GM10248 (cell line): ENCODE measurements at places on chromosomes 6 and 20.

DNA sequence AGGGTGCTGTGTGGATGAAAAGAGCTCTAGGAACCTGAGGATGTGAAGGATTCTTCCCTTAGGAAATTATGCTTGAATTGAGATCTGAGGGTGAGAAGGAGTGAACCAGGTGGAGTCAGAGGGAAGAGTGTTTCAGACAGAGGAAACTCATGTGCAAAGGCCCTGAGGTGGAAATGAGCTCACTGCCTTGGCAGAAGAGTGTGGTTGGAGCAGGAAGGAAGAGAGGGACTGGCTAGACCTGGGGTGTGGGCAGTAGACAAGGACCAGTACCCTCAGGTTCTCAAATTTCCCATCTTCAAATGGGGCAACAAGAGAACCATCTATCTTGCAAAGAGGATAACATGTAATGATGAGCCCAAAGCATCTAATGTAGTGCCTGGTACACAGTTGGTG lies 24.0 kb upstream of the GTSF1L start:
- DNase-seq: no peak

GRCh38 chr6:149028767-149029405 lies 282.1 kb downstream of the UST start:
- peak; percentile 59 for DNase-seq

- DNase-seq: no peak
Measured at GRCh38 chr20:41696428-41696827, 78.3 kb upstream of the CHD6 start.

DNA sequence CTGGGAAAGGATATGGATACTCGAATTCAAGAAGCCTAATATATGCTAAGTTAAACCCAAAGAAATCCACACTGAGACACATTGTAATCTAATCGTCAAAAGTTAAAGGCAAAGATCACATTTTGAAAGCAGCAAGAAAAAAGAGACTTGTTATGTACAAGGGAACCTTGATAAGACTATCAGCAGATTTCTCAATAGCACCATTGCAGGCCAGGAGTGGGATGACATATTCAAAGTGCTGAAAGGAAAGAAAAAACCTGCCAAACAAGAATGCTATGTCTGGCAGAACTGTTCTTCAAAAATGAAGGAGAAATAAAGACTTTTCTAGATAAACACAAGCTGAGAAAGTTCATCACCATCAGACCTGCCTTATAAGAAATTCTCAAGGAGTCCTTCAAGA lies 75.2 kb downstream of the COL21A1 start:
- no peak for DNase-seq

- DNase-seq: no peak
Measured at GRCh38 chr6:31763619-31763940, 1.1 kb downstream of the SAPCD1 start.

- DNase-seq: no peak
Measured at GRCh38 chr6:143346004-143346403, 104.5 kb downstream of the ADAT2 start.

- DNase-seq: no peak
Measured at GRCh38 chr20:37573626-37574198, 46.0 kb upstream of the BLCAP start.

DNA sequence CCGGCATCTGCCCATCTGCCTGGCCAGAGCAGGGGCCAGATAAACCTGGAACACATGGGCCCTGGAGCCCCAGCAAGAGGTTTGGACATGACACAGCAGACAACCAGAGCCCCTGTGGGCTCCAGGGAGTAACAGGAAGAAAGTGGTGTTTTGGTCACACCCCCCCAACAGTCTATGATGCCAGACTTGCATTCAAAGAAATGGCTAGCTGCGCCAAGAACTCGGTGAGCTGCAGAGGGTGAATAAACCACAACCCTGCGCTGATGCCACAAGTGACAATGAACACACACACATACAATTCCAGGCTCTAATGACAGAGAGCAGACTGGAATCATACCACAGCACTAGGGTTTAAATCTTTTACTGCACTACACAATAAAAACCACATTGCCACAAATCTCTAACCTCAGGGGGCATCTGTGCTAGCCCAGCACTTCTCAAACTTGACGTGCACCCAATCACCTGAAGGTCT lies 34.0 kb downstream of the TRERF1 start:
- no peak for DNase-seq

DNA sequence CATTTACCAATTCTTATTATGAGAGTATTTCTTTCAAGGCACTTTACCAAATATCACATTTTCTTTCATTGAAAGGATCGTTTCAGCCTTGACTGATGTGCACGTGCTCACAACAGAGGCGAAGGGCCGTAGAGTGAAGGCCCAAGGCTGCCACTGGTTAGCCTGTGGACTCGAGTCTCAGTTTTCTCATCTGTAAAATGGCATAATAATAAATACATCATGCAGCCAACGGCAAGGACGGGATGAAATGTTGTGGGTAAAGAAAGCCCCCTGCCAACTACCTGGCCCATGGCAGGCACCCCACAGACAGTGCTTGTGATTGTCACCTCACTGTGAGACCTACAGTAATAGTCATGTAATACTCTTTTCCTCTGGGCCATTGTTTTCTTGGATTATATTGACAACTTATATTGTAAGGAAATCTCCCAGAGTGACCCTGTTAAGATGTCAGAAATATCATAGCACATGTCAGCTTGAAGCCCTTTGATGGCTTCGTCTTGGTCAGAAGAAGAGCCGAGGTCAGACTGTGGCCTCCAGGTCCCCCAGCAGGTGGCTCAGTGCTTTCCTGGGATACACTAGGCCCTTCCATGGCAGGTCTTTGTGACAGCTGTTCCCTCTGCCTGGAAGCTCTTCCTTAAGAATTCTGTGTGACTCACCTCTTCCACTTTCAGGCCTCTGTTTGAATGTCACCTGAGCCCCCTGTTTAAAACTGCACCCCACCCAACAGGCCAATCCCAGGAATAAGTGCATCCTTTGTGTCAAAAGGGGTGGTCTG lies 36.3 kb downstream of the FAM50B start:
- DNase-seq: no peak

DNA sequence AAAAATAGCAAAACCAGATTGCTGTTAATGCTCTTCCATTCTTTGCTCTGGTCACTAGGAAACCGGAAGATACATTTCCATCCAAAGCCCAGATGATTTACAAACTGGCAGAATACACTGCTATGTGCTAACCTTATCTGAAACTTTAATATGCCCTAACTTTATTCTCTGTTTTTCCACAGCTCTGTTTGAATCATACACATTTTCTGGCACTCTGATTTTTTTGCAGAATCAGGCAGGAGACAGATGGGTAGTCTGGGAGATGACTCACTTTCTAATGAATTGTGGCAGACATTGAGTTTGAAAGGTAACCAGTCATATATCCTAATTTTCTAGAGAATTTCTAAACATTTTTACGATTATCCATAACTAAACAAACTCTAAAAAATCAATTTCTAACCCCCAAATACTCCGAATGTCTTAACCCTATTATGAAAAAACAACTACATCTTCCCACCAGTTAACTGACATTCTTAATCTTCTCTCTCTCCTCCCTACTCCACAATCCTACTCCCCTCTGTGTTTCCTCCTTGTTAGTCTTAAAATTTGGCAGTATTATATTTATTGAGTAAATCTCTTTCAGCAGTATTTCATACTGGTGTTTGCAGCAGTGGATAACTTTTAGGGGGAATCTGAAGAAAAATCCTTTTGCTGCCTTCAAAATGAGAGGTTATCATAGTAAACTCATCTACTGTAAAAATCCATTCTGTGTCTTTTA lies 63.5 kb downstream of the MAN1A1 start:
- DNase-seq: no peak

DNA sequence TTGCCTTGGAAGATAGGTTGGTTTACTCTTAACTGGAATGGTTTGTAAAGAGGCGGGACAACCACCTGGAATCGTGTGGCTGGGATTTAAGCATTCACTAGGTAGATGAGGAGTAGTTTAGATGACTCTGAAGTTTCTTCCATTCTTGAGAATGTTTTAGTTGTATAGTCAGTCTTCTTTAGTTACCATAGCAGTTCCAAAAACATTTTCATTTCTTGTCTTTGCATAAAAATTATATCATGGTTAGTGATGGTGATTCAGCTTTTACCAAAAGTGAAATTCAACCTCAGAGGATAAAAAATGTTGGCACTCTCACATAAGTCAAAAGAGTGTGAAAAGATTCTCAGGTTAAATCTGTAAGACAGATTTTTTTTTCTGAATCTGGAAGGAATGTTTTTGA lies 70.3 kb downstream of the SMAP1 start:
- DNase-seq: no peak

DNA sequence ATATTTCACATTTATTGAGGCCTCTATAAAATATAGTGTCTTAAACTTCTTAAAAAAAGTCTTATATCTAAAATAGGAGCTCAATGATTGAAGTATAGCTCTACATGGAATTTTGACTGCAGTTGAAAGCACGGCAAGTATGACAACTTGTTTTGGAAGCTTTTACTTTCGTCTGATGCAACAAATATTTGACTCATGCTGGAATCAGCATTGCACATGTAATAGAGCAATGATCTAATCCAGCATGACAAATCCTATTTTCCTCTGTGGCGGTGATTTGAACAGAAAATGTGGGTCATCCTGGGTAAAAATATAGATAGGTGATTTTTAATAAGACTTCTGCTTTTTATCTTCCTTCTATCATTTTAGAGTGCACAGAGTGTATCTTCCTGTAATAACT lies 111.6 kb downstream of the TINAG start:
- DNase-seq: no peak

GRCh38 chr6:170404697-170405096 lies 98.1 kb downstream of the FAM120B start:
- no peak for DNase-seq

GRCh38 chr20:58374906-58375758 lies 13.9 kb upstream of the VAPB start:
- no peak for DNase-seq

DNA sequence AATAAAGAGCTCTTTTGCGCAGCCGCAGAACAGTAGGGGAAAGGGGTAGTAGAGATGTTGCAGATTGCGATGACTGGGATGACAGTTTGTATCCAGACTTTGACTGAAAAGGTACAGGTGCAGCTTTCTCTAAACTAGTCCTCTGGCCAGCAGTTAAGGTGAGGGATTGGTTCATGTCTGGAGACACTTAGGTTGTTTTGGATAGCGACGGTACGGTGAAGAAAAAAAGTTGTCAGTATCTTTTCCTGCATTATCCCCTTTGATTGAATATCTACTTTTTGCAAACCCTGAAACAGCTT lies 537 bp downstream of the PRR3 start:
- DNase-seq: peak; percentile 61

- no peak for DNase-seq
Measured at GRCh38 chr6:138492113-138492512, 7.2 kb downstream of the NHSL1 start.

DNA sequence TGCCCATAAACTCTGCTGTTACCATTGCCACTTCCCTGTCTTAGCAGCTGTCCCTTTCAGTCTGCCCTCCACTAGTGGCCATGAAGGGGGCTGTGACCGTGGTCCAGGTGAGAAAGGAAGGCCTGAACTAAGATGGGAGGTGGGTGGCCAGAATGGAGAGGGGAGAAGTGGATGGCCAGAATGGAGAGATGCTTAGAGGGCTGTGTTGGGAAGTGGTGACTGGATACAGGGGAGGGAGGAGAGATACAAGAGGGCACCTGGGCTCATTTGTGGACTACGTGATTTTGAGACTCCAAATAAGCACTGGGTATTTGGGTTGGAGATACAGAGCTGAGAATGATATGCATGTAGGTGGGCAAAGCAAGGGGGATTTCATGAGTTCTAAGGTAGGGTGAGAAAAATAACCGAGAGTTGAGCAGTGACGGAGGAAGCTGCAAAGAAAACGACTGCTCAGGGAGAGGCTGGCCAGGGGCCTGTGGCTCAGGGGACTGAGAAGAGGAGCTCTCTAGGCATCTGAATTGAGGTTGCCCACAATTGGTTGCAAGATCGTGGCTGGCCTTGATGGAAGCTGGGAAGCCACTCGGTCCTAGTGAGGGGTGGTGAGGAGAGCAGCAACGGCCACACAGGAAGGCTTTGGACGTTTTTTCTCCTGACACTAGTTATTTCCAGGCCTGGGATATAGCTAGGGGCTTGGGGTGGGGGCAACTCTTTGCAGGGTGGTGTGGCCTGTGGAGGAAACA lies 36.9 kb downstream of the PANK2 start:
- DNase-seq: no peak

- no peak for DNase-seq
Measured at GRCh38 chr6:100673641-100674040, 207.5 kb downstream of the ASCC3 start.

- no peak for DNase-seq
Measured at GRCh38 chr6:37483252-37483901, 16.3 kb downstream of the CCDC167 start.

DNA sequence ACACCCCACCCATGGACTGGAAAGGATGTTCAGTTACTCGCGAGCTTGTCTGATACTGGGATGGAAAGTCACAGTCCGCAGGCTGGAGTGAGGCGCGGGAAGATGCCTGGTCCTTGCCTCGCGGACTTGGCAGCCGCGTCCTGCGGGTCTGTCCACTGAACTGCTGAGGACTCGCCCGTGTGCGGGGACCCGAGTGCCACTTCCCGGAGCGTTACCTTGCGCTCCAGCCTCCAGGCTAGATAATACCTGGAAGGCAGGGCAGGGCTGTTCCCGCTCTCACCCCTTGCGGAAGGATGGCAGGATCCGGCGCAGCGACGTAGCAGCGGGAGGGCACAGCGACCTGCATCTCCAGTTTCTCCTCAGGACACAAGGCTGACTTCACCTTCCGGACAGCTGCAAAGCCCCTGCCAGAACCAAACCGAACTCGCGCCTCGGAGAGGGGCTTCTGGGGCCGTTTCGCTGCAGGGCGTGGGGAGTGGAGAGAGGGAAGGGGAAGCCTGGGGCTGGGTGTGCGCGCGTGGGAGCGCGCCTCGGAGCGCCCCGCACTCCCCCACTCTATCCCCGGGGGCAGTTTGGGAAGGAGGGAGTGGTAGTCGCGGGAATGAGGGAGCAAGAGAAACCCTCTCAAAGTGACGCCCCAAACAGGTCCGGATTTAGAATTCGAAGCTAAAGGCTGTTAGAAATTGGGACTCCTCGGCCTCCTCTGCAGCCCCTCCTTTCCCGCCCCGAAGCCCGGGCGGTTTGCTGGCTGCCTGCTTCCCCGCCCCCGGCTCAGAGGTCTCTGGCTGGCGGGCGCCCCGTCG lies at the start of gene KCNQ5:
Gene KCNQ5 (plus strand): TSS at position 774 of the 803 bp plus-strand sequence.
- peak; percentile 38 for DNase-seq

DNA sequence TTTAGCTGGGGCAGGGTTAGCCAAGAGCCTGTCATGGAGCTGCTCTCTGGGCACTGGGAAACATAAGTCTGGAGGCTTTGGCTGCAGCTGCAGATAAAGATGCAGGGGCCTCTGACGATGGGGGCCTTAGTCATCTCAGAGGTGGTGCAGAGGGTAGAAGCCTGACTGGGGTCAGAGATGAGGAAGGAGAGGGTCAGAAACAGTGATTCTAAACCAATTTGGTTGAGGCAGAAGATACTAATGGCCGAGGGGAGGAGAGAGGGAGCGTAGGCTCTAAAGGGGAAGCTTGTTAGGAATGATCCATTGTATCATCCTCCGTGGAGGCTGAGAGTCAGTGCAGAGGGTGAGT lies 33.8 kb downstream of the PLEKHG1 start:
- no peak for DNase-seq

- DNase-seq: no peak
Measured at GRCh38 chr6:150406948-150407347, 38.1 kb downstream of the IYD start.
